ENCODE measurements at places on chromosomes 13 and 19.

DNA sequence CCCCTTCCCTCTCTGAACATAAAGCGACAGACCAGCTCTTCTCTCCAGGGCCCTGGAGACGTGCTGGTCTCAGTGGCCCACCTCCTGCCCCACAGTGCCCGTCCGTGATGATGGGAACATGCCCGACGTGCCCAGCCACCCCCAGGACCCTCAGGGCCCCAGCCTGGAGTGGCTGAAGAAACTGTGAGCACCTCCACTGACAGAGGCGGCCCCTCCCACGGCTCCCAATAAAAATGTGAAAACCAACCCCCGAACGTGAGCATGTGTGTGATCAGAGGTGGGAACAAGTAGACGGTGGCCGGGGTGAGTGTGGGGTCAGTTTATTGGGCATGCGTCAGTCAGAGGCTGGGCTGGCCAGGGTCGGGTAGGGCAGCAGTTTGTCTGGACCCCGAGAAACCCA, 4.1 kb downstream of the NDUFA3 start:
- no peak for DNase-seq

DNA sequence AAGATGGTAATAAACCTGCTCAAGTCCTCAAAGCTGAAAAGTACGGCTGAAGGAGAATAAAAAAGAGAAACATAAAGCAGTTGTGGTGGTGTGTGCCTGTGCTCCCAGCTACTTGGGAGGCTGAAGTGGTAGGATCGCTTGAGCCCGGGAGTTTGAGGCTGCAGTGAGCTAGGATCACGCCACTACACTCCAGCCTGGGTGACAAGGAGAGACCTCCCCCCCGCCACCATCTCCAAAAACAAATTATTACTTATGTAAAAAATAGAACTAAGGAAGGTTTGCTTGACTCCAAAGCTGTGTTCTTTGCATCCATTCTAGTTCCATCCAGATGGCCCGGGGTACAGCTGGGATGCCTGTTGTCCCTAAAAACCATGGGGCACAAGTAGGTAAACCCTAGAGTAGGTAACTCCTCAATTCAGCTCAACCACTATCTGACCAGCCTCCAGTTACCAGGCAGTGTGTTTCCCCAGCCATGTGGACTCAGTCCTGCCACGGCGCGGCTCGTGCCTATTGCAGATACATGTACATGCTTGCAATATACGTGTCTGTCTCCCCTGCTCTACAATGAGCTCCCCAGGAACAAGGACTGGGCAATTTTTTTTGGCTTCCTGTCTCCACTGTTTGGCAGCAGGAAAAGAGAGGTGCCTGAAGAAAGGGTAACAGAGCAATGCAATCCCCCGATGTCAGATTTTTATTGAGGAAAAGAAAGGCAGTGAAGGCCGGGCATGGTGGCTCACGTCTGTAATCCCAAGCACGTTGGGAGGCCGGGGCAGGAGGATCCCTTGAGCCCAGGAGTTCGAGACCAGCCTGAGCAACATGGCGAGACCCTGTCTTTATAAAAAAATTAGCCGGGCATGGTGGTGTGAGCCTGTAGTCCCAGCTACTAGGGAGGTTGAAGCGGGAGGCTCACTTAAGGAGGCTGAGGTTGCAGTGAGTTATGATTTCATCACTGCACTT, 101.3 kb downstream of the GNG7 start:
- DNase-seq, result no peak

GRCh38 chr13:101139081-101139480, 277.2 kb downstream of the NALCN start:
- DNase-seq, result no peak

- DNase-seq, result no peak
These were observed 86.1 kb downstream of the TEX26 start for GRCh38 chr13:31018511-31018910.

All from substantia nigra (tissue), 51 donors.